Activated CD4-positive, alpha-beta T cell treated with anti-CD3 and anti-CD28 coated beads, Interleukin-2, amount 10 ng/mL, durations not matched to agents 7 days and 5 days (primary cell): ENCODE measurements at places on chromosomes 12 and 14. TPM values are rescaled to one million over a fixed set of nuclear protein-coding genes. Genes with fewer than 3 reads are reported as not detected.

TCTN1 gene
- 4.3 TPM for total RNA-seq

LRCOL1 gene
- total RNA-seq, result not detected

TMTC1 gene
- not detected for total RNA-seq

TSHR gene
- 0.82 TPM for total RNA-seq

DNA sequence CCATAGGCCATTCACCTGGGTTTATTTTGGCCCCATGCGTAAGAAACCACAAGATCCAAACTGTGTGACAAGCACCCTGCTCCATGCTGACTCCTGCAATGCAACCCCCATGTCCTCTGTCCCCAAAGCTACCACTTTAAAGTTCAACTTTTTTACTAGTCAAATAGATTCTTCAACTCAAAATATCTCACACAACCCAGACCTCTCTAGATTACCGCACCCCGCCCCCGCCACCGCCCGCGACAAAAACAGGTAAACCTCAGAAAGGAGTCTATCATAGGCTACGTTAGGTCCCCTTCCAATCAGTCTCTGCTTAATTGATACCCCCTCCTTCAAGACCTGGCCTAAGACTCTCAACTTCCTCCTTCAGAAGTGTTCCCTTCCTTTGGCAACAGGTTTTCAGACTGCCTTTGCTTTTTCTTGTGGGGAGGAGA, 2.2 kb downstream of the ZFP36L1 start:
- DNase-seq, result peak; percentile 56

GRCh38 chr12:53057816-53058500, 8.1 kb downstream of the TNS2 start:
- DNase-seq, result no peak

DNA sequence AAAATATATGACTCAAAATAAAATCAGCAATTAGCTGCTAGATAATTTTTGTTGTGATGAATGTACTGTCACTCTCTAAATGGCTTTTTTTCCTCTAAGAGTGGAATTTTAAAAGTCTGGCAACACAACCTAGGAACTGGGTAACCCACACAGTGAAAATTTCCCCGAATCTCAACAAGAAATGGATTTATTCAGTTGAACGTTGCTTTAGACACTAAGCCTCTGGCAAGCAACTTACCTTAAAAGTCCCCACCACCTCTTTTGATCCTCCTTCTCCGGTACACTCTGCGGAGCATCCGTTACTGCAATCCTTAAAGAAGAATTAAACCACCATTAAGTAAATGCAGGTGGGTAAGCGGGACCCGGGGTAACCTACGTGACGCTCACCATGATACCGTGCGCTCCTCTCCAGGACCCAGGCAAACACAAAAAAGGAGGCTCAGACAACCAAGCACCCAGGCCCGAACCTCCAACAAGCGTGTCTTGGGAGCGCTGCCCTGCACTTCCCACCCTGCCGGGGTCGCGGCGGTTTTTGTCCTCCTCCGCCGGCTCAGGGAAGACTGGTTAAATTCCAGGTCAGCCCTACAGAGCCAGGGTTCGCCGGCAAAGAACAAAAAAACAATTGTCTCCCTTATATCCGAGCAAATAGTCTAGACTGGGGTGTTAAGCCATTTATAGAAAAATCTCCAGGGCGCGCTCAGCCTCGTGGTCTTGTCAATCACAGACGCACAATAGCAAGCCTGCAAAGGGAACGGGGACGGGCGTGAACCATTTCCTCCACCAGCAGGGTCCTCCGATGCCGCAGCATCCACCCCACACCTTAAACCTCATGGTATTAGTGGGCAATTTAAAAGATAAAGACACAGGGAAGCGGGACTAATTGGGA, 47.1 kb downstream of the BCAT1 start:
- peak; percentile 26 for DNase-seq

DNA sequence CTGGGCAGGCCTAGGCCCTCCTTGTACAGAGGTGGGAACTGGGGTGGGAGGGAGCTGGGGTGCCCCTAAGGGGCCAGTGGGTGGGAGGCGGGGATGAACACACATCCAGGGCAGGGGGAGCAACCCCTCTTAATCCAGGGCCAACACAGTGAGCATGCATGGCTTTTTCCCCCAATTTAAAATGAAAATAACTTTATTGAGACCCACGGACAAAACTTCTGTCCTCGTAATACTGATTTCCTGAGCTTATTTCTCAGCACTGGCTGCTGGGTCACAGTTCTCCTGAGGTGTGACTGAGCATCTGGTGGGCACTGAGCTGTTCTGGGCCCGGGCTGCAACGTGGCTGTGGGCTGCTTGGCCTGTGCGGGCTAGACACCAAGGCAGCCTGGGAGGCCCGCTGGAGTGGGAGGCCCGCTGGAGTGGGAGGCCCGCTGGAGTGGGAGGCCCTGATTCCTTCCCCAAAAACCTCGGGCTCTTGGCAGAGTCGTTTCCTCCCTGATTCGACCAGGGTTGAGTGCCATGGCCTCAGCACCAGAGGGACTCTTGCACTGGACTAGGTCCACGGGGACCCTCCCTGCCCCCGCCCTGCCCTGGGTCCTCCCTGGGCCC, 24.9 kb upstream of the TRAF3 start:
- DNase-seq, result no peak

DNA sequence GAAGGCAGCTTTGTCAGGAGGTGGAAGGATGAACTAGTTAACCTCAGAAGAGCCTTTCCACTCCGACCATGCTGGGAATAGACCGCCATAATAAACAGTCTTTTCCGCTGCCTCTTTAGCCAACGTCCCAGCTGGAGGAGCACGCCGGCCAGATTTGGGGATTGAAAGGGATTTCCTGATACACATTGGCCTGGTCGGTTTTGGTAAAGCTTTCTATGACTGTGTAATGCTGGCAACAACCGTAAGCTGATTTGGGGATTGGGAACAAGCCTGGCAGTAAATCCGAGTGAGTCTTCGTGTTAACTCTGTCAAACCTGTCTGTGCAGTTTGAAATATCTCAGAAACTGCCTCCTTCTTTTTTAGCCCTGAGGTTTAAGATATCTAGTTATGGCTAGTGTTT, 87.0 kb downstream of the DAD1 start:
- no peak for DNase-seq

DNA sequence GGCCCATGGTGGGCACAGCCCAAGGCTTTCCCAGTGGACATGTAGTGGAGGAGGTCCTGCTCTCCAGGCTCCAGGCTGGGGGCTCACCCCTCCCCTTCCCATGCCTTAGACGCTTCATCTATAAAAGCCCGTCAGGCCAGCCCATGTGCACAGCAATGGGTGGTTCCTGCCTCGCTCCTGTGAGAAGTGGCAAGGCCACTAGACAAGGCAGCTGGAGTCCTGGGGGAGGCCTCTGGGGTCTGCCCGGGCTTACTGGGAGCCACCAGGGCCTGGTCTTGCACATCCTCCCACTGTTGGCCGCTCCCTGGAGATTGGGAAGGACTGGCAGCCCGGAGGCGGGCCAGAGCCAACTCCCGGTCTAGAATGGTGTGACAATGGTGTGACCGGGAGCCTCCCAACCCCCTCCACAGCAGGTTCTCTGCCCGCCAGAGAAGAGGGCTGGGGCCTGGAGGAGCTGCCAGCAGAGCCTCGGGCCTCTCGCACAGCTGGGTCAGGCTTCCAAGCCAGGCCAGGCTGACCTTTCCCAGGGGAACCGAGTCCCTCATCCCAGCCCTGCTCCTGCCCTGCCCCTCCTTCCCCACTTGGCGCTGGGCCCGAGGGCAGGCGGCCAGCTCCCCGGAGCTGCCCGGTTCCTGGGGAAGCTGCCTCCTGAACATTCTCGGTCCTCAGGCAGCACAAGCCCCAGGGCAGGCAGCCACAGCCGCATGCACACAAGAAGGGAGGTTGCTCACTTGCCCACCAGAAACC, 97.9 kb downstream of the RFLNA start:
- DNase-seq, result no peak

- DNase-seq, result no peak
Observed at GRCh38 chr12:15130541-15130940, 90.7 kb downstream of the RERG start.

DNA sequence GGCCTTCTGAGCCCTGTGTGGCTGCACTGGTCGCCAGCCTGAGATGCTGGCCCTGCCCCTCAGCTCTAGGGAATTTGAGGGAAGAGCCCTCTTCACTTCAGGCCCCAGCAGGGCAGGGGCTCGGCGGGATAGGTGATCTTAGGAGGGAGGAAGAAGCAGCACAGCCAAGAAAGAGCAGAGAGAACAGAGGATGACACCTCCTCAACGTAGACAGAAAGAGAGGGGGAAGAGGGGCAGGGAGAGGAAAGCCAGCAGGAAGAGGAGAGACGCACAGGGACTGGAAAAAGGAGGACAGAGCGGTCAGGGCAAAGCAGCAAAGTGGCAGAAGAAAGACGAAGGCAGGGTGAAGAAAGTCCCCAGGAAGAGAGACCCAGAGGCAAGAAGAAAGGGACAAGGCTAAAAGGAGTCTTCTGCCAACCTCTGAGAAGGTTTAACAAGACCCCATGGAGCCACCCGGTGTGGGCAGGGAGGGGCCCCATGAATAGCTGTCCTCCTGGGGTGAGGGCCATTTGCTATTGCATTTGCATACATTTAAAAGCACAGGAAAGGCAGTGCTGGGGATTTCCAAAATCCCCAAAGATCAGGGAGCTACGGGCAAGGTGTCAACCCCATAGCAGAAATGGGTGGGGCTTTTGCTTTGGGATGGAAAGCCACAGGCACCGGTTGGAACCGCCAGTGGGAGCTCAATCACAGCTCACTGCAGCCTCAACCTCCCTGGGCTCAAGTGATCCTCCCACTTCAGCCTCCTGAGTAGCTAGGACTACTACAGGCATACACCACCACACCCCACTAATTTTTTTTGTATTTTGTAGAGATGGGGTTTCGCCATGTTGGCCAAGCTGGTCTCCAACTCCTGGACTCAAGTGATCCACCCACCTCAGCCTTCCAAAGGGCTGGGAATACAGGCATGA, 22.7 kb downstream of the CMKLR1 start:
- DNase-seq, result no peak

- no peak for DNase-seq
Observed at GRCh38 chr14:36243183-36243582, 66.7 kb upstream of the PTCSC3 start.

DNA sequence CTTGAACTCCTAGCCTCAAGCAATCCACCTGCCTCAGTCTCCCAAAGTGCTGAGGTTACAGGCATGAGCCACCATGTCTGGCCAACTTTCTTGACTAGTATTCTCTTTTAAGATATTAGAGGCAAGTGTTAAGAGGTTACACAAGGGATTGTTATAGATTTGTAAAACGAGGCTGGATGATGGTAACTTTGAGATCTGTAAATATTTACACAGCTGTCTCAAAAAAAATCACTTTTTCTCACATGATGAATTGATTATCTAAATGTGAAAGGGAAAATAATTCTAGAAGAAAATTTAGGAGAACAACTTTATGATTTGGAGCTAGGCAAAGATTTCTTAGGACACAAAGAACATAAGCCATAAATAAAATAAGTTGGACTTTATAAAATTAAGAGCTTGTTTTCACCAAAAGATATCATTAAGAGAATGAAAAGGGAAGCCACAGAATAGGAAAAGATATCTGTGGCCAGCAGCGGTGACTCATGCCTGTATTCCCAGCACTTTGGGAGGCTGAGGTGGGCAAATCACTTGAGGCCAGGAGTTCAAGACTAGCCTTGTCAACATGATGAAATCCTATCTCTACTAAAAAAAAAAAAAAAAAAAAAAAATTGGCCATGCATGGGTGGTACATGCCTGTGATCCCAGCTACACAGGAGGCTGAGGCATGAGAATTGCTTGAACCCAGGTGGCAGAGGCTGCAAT, 77.4 kb downstream of the BBS10 start:
- DNase-seq, result no peak

DNA sequence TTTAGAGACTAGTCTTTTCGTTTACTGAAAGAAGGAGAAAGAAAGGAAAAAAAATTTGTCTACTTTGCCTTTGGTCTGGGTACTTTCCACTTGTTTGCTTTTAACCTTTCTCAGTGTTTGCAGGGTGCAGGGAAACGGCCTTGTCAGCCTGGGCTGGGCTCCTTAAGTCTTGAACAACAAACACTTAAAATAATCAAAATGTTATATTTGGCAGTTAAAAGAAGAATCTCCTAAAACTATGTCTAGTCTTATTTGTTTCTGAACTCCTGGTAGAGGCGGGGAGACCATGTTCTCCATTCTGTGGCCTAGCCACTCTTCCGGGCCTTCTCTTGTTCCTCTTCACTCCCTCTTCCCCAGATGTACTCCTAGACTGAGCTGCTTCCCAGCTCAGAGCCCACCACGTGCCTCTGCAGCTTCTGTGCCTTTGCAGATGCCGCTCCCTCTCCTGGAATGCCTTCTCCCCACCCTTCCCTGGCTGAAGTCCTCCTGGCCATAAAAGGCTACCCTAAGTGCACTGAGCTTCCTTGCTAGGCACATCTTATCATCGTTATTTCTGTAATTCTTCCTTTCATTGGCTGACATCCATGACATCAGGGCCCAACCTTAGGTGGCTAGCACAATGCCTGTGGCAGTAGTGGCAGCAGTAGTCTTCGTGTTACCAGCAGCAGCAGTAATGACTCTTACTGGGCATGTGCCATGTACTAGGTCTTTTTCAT, 432.9 kb downstream of the ZFP36L1 start:
- DNase-seq, result no peak

DNA sequence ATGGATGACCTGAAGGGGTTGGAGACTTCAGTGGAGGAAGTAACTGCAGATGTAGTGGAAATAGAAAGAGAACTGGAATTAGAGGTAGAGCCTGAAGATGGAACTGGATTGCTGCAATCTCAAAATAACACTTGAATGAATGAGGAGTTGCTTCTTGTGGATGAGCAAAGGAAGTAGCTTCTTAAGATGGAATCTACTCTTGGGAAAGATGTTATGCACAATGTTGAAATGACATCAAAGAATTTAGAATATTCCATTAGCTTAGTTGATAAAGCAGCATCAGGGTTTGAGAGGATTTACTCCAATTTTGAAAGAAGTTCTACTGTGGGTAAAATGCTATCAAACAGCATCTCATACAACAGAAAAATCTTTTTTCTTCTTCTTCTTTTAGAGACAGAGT, 186.4 kb upstream of the PRKD1 start:
- no peak for DNase-seq

GRCh38 chr14:52891800-52892199, 59.0 kb downstream of the FERMT2 start:
- DNase-seq, result no peak
